Fibroblast of skin of scalp (primary cell): ENCODE measurements at places on chromosomes 2 and 18.
A peak's percentile ranks its signal among the peaks of the same experiment; 100 is the strongest.

GRCh38 chr18:45916302-45916701 is 50.8 kb downstream of the EPG5 start:
- no peak for DNase-seq

GRCh38 chr2:74702001-74702715 is 48.1 kb downstream of the SEMA4F start:
- no peak for DNase-seq

GRCh38 chr2:220181165-220181564 is 553.7 kb downstream of the SLC4A3 start:
- DNase-seq, result no peak

DNA sequence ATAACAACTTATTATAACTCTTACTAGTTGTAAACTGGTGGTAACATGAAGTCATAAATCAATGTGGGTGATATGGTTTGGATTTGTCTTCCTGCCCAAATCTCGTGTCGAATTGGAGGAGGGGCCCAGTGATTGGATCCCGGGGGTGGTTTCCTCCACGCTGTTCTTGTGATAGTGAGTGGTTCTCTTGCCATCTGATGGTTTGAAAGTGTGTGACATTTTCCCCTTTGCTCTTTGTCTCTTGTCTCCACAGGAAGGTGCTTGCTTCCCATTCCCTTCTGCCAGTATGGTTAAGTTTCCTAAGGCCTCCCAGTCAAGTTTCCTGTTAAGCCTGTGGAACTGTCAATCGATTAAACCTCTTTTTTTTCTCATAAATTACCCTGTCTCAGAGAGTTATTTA is 321.6 kb downstream of the DSEL start:
- no peak for DNase-seq

DNA sequence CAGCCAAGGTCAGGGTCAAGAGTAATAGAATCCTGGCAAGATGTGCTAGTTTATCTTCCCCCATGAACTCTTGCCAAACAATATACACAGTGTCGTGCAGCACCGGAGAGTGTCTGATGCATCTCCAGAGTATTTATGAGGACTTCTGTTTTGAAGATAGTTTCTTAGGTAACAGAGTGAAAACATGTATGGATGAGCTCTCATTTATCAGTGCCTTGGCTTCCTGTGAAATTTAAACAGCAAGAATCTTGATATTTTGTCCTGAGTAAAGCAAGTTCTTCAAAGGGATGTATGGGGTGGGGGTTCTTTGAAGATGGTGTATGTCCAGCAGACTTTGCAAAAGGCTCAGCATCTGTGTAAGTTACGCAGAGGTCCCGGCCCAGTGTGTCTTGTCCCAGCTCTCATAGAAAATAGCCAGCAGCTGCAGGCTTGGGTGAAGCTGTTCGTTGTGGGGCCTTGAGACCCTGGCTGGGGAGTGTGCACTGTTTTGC is 361.0 kb upstream of the NT5C1B start:
- DNase-seq, result peak; percentile 42

GRCh38 chr2:44929735-44930273 is 11.7 kb upstream of the SIX3 start:
- DNase-seq, result no peak
